ENCODE measurements at places on chromosomes 12 and 14.

DNA sequence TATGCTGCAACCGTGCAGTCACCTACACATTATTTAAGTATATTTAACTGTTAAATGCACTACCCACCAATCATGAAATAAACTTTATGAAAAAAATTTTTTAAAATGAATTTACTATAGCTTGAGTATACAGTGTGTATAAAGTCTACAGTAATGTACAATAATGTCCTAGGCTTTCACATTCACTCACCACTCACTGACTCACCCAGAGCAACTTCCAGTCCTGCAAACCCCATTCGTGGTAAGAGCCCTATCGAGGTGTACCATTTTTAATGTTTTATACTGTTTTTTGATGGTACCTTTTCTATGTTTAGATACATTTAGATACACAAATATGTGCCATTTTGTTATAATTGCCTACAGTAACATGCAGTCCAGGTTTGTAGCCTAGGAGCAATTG is 48.1 kb downstream of the KLRG1 start:
- no peak for DNase-seq

GRCh38 chr14:90611936-90612335 is 204.3 kb downstream of the TTC7B start:
- DNase-seq: no peak

DNA sequence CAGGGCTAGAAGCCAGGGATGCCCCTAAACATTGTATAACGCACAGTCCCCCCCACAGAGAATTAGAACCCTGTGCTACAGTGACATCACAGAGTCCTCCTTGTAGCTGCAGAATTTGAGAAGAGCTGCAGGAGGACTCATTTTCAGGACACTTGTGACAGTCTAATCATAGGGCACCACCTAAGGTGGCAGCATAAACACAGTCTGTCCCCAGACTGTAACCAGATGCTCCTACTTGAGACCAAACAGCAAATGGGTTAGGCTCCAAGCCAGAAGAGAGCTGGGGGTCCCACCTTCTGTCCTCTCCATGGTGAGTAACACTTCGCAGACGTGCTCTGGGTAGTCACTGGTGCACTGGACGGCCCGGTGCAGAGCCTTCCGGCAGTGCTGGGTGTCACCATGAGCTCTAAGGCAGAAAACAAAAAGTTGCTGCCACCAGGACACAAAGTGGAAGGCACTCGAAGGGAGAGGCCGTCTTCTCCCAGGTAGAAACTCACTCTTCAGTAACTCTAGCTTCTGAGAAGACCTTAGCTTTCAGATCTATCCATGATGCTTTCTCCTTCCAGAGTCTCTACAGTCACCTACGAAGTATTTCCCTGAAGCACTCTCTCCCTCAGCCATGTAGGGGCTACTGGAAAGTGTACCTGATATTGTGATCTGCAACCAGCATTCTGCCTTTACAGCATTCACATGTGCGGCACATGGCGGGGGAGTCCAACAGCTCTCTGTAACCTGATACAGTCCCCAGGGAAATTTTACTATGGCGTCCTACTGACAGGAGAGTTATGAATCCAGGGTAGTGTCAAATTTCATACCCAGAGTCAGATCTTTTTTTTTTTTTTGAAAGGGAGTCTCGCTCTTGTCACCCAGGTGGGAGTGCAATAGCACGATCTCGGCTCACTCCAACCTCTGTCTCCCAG is 17.1 kb downstream of the FICD start:
- DNase-seq: no peak

- DNase-seq: no peak
Measured at GRCh38 chr14:89214221-89214965, 202.6 kb downstream of the FOXN3 start.

GRCh38 chr14:99531251-99532096 is 50.3 kb downstream of the CCNK start:
- no peak for DNase-seq

- no peak for DNase-seq
Measured at GRCh38 chr14:55500219-55500701, 59.8 kb upstream of the TBPL2 start.

DNA sequence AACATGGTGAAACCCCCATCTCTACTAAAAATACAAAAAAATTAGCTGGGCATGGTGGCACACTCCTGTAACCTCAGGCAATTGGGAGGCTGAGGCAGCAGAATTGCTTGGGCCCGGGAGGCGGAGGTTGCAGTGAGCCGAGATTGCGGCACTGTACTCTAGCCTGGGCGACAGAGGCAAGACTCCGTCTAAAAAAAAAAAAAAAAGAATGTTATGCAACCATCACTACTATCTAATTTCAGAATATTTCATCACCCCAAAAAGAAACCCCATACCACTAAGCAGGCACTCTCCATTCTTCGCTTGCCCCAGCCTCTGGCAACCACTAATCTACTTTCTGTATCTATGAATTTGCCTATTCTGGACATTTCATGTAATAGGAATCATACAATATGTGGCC is 68.8 kb upstream of the AMN start:
- DNase-seq: no peak

DNA sequence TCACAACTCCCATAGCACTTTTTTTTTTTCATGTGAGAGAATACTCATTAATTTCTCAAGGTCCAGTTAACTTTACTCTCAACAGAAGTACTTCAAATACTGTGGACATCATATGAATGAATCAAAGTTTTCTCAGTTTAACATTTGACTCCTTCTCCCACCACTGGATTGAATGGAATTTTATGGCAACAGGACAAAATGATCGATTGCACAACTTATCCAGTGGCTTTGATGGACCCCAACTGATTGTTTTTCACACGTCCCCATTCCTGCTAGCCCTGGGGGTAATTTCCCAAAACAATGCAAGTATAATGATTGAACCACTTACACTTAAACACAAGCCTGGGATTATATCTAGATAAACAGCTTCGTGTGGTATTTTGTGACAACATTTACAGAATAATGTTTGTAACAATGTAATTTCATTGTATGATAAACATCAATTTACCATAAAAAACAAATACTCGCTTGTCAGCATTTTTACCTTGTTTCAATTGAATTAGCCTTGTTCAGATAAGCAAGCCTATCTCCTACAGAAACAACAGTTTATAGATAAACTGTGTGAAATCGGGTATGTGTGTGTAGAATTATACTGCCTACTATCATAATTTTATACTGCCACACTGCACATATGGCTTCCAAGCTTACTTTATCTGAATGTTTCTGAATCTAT is 60.9 kb downstream of the SOX5 start:
- no peak for DNase-seq

DNA sequence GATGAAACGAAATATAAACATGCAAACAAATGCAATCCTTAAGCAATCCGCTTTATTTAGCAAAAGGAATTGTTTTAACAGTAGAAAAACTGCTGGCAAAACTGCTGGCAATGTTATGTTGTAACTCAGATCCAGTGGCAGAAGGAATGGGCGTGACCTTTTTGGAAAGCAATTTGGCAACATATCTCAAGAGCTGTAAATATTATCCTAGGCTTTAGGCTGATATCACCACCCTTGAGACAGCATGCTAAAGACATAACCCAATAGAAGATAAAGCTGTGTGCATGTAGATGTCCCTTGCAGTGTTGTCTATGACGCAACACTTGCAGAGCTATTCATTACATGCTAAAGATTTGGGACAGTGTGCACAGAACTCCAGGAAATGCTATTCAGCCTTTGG is 138.5 kb downstream of the DICER1 start:
- no peak for DNase-seq

- DNase-seq: no peak
Measured at GRCh38 chr12:65300097-65300496, 21.6 kb downstream of the MSRB3 start.

DNA sequence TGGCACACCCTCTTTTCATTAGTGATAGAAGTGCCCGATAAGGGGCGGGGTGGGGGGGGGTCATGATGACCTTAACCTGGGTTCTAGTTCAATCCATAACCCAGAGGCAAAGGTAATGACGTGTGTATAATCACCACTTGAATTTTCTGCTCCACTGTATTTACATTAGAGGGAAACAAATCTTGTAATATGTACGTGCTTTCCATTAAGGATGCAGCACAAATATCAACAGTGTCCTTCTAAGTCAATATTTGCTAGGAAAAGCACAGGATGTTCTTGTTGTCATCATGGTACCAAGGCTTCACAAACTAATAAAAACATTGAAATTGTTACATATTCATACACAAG is 121.2 kb upstream of the SLC38A2 start:
- DNase-seq: no peak

GRCh38 chr12:121701667-121702277 is 10.8 kb upstream of the TMEM120B start:
- DNase-seq: no peak

GRCh38 chr12:107662484-107662883 is 23.1 kb upstream of the PWP1 start:
- DNase-seq: no peak

GRCh38 chr14:91270619-91271018 is 26.1 kb upstream of the GPR68 start:
- no peak for DNase-seq

DNA sequence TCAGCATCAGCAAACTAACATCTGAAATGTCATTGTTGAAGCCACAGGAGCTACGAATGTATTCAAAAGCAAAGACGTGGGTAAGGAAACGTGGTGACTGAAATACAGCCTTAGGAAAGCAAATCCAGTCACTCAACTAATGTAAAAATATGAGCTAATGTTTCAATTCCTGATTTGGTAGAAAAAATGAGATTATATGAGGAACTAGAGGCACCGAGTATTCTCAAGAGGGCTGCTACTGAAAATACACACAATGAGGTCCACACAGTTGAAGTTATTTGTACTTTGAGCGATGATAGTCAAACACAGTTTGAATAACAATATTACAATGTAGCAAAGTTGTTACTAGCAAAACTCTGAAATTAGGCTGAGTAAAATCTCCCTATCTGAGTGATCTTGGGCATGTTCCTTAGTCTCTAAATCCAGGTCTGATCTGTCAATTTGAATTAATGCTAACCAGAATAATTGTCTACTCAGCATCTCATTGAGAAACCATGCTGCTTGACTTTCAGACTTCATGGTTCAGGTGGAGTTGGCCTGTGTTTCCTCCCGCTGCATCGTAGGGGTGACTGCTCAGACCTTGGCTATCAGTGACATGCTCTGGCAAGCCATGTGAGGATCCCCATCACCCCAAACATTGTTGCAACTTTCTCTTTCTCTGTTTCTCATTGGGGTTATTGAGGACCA is 467.1 kb upstream of the SOX5 start:
- DNase-seq: no peak

GRCh38 chr12:121038861-121039668 is at the start of gene OASL:
OASL (minus strand) TSS chr12:121039246; CDS start chr12:121038971, 275 bp downstream.
- peak; percentile 35 for DNase-seq

GRCh38 chr14:103451401-103451800 is 66.2 kb downstream of the MARK3 start:
- no peak for DNase-seq

DNA sequence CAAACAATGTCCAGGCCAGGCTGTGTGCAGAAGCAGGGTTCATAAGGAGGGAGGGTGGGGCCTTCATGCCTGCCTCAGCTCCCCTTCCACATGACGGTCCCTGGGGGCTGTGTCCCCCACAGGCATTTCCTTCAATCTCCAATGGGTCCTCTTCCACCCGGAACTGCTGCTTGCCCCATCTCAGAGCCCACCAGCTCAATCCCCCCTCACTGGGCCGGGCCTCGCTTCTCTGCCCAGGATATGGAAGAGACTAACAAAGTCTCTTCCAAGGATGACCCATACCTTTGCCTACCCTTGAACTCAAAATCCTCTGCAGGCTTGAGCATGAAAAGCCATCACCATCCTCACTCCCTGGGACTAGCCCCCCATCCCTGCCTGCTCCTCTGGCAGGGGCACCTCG is 28.4 kb upstream of the FAM181A start:
- DNase-seq: no peak

DNA sequence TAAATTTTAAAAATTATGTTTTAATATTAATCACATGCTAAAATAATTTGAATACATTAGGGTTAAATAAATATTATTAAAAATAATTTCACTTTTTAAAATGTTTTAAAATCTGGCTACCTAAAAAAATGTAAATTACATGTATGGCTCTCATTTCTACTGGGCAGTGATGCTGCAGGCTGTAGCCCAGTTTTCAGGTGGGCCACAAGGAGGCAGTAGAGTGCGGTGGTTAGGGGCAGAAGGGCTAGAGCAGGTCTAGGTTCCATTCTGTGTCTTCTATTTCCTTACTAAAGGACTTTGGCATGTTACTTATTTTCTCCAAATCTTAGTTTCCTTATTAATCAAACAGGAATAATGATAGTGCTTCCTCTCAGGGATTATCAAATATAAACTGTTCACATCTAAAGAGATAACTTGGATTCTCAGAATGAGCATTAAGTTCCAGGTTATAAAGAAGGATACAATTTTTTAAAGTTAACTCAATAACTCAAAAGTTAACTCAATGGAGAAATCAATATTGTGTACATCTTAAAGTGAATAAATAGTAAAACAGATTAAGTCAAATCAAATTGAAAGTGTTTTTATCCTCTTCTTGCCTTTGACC is 54.9 kb upstream of the OVCH1 start:
- peak; percentile 75 for DNase-seq

DNA sequence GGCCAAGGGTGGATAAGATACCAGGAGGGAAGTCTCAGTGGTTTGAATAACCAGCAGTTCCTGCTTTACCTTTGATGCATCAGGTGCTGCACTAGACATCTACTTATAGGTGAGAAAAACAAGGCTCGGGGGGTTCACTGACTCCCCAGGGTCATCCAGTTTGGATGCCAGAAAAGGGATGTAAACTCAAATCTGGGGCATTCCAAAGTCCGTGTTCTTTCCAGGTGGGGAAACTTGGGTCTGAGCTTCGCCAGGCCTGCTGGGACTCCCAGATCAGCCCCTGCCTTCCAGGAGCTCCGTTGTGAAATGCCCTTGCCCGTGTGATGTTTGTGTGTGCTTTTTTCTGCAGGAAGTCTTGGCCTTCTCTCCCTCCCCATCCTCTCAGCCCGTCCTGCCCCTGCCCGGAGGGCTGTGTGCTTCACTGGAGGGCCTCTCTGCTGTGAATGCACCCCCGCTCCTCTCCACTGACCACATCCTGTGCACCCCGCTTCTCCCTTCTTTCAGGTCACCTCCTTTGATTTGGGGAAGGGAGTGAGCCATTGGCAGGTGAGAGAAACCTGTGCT is 42.1 kb downstream of the TSPAN9 start:
- DNase-seq: no peak

DNA sequence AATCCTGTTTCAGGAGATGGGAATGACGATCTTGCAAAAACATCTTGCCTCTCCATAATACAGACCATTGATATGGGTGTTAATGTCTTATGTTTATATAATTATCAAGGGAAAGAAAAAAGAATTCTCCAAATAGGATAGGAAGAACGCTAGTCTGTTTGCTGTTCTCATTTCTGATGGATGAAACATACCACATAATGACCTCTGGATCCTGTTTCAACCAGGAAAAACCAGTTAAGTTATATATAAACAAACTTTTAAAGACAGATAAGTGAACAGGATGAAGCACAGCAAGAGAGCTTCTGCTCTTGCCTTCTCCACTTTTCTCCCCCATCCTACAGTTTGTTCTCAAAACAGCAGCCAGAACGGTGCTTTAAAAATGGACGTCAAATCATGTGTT is 27.8 kb downstream of the COQ6 start:
- no peak for DNase-seq

GRCh38 chr12:95336387-95337067 is 118.9 kb downstream of the VEZT start:
- DNase-seq: no peak
